ENCODE measurements at places on chromosomes 12 and 14.

- no peak for DNase-seq
Observed at GRCh38 chr14:71985538-71986189, 53.4 kb downstream of the RGS6 start.

DNA sequence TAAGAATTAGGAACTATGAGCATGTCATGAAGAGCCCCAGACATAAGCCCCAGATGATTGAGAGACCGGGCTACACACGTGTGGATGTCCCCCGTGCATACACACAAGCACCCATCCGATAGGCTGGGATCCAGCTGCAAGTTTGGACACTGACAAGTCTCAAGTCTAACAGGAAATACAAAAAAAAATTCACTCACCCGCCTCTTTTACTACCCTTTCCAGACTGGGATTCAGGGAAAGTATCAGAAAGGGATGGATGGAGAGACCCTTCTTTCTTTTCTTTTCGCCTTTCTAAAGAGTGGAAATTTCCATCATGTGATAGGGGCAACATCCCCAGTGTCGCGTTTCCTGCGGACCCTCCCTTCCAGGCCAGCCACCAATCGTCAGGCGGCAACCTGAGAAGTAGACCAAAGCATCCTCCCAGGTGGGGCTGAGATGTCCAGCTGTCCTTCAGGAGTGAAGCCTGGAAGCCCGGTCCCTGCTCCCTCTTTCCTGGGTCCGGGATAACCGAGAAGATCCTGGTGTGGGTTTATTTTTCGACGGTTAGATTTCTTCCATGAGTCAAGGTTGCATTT lies 6.4 kb upstream of the SLC38A4 start:
- DNase-seq: no peak

- DNase-seq: no peak
Observed at GRCh38 chr12:128911861-128912260, 58.6 kb downstream of the GLT1D1 start.

DNA sequence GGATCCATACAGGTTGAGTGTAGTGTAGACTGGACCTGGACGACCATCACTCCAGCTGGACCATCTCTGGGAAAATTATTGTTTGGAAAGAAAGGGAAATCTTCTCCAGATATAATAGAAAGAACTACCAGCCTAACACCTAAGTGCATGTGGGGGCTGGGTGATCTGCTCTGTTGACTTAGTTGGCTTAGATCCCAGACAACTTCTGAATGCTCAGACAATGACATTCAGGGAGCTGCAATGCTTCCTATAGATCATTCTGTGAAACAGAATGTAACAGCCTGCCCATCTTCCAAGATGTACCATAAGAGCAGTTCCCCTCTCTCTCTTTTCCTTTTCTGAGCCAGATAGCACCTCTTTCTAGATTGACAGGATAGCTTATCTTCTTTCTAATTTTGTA lies 572.8 kb upstream of the STXBP6 start:
- no peak for DNase-seq

Measured in endothelial cell of umbilical vein (primary cell).